ENCODE measurements at places on chromosomes 1 and 21.
A peak's percentile ranks its signal among the peaks of the same experiment; 100 is the strongest.

DNA sequence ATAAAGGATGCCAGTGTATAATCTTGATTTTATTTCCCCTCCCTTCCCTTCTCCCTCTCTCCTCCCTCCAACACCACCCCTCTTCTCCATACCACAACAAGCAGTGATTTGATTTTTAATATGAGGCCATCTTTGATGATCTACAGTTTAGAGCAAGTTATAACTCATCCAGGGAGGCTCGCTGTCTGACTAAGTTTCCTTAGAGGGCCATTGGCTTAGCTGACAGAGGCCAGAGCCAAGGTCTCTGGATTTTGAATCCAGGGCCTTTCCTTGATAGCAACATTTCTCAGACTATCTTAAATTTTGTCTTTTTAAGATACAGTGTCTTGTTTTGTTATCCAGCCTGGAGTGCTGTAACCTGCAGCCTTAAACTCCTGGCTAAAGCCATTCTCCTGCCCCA is 431.0 kb upstream of the USP24 start:
- no peak for DNase-seq

- no peak for DNase-seq
Measured at GRCh38 chr1:84387480-84388163, 10.7 kb upstream of the DNASE2B start.

- DNase-seq, result no peak
Measured at GRCh38 chr1:109598655-109599054, 20.8 kb downstream of the GNAT2 start.

DNA sequence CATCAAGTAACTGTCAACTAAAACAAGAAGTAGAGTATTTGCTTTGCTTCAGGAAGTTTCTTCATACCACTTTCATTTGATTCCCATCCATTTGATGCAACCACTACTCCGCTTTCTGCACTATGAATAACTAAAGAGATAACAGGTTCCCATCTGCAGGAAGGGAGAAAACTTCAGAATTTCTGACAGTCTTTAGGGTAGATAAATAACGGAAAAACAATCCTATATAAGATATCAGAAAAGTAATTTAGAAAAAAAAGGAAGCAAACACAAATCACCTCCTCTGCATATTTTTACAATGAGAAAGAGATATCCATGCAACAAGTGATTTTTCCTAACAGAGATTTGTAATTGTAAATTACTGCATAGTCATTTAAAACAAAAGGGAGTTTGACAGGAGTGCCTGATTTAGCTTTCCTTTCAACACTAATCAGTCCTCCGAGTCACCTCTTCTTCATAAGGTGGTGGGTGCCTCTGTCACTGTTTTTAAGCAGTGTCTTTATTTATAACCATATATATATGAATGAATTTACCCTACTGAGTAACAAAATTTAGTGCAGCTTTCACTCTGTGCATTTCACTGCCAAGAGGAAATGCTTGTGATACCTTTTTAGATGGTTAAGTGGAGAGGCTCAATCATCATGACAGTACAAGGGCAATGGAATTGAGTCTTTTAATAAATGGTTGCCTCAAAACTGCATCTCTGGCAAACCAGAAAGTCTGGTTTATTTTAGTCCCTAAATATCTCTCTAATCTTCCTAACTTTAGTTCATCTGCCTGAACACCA is 1920.4 kb downstream of the MRPL39 start:
- DNase-seq, result peak; percentile 76

- peak; percentile 38 for DNase-seq
Measured at GRCh38 chr1:86515597-86515996, 31.3 kb upstream of the CLCA4 start.

DNA sequence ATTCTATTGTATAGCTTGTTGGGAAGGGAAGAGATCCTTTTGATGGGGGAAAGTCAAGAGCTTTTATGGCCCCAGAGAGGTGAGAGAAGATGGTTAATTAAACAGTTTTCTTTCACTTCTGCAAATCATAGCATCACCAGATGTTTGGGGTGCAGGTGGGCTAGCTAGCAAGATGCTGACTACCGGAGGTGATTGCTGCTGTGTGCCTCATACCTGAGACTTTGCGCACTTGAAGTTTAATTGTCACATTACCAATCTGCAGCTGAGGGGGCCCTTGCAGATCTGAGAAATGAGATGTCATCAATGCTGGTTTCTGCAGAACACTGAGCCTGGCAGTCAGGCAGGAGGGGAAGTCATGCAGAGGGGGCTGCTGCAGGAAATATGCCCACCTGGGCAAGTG is 73.9 kb downstream of the SNRPE start:
- no peak for DNase-seq

DNA sequence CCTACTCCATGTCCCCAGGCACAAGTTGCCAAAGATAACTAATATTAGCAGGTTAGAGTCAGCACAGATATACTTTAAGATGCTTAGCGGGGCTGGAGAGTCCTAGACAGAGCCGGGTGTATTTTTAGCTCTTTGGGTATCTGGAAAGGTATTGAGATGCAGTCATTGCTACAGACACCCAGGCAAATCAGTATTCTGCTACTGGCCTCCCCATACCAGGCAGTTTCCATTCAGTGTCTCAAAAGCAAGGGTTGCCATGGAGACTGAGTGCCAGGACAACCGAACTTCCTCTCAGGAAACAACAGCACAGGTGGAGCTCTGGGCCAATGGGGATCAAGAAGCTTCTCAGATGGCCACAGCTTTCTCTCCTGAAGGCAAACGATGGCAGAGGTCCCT is 45.3 kb downstream of the KCNC4 start:
- DNase-seq, result no peak

DNA sequence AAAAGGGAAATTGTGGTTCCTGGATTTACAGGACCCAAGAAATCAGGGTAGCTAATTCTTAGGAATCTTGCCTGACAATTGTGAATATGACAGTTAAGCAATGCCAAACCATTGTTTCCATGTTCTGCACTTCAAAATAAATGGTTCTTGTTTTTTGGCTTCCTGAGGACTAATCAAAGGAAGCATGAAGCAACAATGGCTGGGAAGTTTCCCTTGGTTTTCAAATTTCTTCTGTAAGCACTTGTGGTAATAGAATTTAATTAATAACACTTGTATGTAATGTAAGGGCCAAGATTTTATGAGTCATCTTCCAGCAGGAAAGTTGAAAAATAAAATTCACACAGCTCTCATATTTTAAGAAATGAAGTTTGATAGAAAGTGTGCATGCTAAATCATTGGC is 31.7 kb downstream of the JAM2 start:
- DNase-seq, result no peak

- peak; percentile 15 for DNase-seq
Measured at GRCh38 chr1:25503551-25504426, 39.6 kb upstream of the LDLRAP1 start.

GRCh38 chr1:67208217-67208616 is 42.0 kb downstream of the IL23R start:
- DNase-seq, result no peak

DNA sequence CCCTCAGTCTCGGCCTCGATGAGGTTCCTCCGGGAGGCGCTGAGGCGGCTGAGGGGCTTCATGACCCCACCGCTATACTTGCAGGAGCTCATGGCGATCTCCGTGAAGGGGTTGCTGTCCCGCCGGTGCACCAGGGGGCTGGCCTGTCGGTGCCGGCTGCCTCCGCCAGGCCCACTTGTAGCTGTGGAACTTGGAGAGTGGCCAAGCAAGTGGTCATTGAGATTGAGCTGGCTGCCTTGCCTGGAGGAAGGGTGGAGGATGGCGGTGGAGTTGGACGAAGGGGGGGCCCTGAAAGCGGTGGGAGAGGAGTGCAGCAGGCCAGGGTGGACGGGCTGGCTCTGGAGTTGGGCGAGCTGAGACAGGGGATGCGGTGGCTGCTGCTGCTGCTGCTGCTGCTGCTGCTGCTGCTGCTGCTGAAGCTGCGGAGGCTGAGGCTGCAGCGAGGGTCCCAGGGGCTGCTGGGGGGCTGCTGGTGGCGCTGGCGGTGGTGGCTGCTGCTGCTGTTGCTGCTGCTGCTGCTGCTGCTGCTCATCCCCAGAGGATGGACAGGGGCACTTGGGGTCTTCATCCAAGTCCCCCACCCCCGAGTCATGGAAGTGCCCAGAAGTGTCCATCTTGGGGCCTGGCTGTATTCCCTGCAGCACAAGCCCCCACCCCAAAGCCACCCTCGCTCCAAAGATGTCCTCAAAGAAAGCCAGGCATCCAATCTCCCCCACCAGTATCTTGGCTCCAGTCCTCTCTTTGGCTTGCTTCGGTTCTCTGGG is 548 bp downstream of the KCNN3 start:
- DNase-seq, result no peak

All from NCI-H226 (cell line).